Prostate gland (tissue), 2 donors: ENCODE measurements at places on chromosomes 4 and X.

DNA sequence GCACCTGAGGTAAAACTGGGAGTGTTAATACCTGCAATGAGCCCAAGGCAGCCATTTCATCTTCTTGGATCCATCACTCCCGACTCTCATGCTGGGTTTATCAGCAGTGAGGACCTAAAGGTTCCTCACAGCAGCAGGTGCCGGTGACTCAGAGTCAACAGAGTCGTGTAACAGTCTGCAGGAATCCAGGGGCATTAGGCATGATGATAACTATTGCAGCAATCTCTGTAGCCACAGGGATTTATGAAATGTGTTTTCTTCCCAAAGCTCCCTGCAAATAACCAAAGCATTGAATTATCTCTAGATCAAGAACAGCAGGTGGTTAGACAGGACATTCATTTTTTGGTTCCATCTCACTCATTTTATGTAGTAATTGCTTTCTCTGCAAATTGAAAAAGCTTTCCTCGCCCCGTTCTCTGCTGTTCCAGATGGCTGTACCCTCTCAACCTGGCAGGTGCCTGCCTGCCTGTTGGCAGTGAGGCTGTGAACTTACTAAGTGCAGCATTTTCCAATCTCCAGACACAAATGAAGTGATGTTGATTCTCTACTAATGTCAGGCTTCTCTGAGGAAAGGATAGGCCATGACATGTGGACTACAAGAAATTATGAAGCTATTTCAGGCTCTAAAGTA lies 48.1 kb upstream of the TSPAN7 start:
- DNase-seq: no peak

DNA sequence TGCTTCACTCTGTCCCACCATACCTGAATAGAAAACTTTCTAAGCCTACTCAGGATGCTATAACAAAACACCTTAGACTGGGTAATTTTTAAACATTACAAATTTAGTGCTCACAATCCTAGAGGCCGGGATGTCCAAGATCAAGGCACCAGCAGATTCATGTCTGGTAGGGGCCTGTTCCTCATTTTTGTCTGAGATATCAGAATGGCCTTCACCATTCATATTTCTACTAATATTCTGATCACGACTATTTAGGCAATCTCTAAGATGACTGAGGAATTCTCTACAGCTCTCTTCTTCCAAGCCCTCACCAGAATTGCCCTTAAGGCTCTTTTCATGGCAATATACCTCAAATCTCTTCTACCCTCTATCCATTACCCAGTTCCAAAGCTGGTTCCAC lies 77.4 kb upstream of the NRK start:
- DNase-seq: no peak

- DNase-seq: no peak
Measured at GRCh38 chr4:186345184-186345583, 79.2 kb downstream of the F11 start.

- DNase-seq: no peak
Measured at GRCh38 chrX:121008920-121009319, 23.4 kb upstream of the CT47A1 start.

DNA sequence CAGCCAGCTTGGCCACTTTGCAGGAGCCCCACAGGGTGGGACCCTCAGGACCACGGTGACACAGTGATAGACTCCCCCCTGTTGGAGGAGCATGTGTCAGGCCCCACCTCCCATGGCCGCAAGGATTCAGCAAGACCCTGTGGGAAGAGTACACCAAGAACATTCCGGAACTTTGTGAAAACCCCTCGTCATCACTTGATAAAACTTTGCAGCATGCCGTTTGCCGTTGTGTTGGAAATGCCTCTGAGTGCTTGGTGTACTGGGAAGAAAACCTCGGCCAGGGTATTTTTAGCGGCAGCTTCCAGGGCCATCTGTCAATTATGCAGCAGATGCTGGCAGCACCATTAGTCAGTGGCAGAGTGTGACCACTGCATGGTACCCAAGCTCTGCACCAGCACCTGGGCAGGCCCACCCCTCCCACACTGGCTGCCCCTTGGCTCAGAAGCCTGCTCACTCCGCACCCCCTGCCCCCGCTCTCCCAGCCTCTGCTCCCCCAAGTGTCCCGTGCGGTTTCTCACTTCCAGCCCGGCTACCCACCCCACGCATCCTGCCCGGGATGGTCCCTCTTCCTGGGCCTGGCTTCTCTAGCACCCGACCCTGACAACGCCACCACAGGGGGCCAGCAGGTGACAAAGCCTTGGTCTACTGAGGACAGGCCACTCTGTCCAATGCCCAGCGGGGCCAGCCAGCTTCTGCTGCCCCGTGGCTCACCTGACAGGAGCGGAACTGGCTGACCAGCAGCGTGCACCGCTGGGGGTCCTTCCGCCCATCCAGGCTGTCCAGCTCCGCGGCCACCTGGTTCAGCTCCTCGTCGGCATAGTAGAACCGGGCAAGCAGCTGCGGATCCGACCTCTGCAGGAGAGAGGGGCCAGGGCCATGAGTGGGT lies 65.0 kb downstream of the ZFYVE28 start:
- DNase-seq: no peak

DNA sequence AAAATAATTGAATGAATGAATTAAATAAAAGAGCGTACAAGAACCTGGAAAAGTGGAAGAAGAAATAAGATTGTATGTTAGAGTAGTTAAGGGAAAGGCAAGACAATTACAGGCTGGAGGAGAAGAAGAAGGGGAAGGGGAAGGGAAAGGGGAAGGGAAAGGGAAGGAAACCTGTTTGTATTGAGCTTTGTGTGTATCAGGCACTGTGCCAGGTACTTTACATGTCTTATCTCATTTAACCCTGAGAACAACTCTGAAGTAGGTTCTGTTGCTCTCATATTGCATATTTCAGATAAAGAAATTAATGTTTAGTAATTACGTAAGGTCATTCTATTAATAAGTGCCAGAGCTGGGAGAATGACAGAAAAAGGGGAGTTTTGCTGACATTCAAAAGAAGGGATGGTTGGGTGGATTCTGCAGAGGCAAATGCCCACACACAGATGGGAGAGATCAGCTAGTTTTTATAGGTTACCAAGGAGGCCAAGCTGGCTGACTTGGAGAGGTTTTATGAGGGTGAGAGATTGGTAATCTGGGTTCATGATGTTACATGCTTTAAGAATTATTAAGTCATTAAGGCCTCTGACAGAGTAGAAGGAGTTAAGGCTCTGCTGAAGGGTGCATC lies 92.3 kb upstream of the LCORL start:
- no peak for DNase-seq

- no peak for DNase-seq
Measured at GRCh38 chrX:31223817-31224216, 152.0 kb upstream of the FTHL17 start.

DNA sequence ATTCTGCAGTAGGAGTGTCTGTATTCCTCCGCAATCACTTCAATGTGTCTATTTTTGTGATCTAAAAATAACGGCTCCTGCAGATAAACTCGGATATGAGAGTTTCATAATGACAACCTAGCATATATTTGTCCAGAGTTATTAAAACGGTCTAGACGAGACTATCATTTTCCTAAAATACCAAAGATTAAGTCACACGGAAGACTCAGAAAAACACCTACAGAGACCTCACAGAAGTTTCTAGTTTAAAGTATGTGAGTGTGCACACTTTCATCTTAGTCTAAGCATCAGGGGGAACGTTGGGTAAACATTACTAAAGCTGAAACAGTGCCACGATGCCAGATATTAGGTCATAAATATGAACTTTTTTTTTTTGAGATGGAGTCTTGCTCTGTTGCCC lies 156.9 kb downstream of the AFAP1 start:
- no peak for DNase-seq

GRCh38 chr4:71009890-71010588 lies 16.6 kb downstream of the DCK start:
- DNase-seq: no peak

GRCh38 chrX:44483965-44484606 lies 58.6 kb downstream of the FUNDC1 start:
- no peak for DNase-seq

DNA sequence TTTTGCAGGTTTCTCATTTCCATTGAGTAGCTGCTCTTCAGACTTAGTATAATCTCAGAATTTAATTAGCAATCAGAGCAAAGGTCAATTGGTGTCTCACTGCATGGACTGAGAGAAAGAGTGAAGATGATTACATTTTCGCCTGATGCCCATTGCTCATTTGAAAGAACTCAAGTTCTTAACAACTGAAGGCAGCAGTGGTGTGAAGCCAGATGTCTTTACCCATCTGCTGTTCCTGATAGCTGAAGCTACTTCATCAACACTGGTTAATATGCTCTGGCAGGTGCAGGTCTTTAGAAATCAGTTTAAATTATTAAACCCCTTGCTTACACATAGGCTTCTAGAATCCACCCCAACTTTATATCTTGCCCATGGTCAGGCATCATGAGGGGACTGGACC lies 64.5 kb upstream of the FRAS1 start:
- DNase-seq: no peak

DNA sequence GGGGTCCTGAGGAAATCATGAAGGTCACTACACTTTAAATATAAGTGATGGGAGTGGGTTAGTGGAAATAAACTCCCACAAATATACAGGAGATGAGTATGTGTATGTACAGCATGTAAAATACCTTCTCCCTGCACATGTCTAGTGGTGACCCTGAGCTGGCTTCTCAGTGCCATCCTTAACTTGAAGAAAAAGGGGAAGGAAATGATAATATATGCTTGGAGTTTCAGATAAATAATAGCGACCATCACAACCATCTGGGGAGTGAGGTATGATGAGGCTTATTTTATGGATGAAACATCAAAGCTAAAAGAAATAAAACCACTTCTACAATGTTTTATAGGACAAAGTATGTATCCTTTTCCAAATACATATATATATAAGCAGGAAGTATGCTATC lies 41.0 kb upstream of the SORBS2 start:
- DNase-seq: no peak

- no peak for DNase-seq
Measured at GRCh38 chr4:113566015-113566795, 195.3 kb downstream of the CAMK2D start.

- DNase-seq: no peak
Measured at GRCh38 chrX:11609109-11609508, 56.6 kb downstream of the ARHGAP6 start.

GRCh38 chrX:68889249-68889648 lies 60.4 kb downstream of the EFNB1 start:
- no peak for DNase-seq

DNA sequence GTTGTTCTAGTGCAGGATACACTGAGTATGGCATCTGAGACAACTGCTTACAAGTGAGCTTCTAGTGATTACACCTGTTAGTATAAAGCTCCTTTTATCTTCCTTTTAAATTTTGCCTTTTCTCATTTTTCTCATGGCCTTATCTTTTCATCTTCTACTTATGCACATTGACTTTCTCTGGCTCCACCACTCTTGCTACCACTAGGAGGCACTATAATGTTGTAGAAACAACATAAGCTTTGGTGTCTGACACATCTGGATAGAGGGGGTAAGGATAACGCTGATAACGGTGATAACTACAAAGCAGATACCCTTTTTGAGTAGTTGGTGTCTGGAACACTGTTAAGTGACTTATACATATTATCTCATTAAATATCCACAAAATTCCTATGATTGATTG lies 187.4 kb upstream of the TEX13C start:
- no peak for DNase-seq

DNA sequence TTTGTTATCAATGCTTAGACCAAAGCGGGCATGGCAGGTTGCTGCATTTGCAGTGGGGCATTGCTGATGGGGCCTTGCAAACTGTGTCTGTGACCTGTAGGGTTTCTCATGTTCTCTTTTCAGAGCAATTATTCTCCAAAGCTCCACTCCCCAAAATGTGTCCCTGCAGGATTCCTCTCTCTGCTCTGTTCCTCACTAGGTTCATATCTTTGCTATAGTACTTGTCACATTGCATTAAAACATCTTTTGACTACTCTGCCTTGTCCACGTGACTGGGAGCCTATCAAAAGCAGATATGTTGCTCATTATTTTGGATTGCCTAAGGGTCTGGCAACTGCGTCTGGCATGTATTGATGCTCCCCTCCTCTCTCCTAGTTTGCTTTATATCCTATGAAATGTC lies 177.7 kb upstream of the MID1 start:
- DNase-seq: no peak

GRCh38 chr4:109973529-109973905 lies 60.8 kb downstream of the EGF start:
- no peak for DNase-seq

DNA sequence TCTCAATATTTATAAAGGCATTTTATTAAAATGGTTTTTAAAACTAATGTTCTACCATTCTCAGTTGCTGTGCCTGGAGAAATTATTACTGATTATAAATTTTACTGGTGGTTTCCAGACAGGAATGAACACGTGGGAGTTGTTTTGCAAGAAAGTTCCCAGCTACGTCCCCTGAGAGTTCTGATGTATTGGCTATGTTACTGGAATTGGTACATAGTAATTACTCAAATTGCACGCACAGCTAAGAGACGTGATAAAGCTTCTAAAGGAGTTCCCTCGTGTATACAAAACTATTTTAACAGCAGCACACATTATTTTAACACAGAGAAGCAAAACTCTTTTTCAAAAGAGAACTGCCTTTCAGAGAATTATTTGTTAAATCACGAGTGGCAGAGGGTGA lies 292.2 kb downstream of the NLGN4X start:
- DNase-seq: no peak

GRCh38 chr4:7094916-7095315 lies 27.1 kb upstream of the GRPEL1 start:
- DNase-seq: no peak

DNA sequence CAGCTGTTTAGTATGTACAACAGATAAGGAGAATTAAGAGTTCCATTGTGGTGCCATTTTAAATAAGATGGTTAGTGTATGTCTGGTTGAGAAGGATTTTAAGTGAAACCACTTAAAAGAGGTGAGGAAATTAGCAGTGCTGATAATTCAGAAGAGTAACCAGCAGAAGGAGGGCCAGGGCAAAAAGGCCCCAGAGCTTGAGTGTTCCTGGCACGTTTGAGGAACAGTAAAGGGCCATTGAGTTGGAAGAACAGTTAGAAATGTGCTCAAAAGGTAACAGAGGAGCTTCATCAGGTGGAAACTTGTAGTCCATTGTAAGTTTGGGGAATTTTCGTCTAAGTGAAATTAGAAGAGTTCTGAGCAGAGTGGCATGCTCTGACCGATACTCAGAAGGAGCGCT lies 606.2 kb upstream of the ZFP42 start:
- no peak for DNase-seq
